Activated CD4-positive, alpha-beta T cell treated with anti-CD3 and anti-CD28 coated beads for 1 hour (primary cell): ENCODE measurements at places on chromosomes 11 and 22.

GRCh38 chr22:45201678-45202332 lies 38.1 kb downstream of the NUP50 start:
- DNase-seq: no peak

DNA sequence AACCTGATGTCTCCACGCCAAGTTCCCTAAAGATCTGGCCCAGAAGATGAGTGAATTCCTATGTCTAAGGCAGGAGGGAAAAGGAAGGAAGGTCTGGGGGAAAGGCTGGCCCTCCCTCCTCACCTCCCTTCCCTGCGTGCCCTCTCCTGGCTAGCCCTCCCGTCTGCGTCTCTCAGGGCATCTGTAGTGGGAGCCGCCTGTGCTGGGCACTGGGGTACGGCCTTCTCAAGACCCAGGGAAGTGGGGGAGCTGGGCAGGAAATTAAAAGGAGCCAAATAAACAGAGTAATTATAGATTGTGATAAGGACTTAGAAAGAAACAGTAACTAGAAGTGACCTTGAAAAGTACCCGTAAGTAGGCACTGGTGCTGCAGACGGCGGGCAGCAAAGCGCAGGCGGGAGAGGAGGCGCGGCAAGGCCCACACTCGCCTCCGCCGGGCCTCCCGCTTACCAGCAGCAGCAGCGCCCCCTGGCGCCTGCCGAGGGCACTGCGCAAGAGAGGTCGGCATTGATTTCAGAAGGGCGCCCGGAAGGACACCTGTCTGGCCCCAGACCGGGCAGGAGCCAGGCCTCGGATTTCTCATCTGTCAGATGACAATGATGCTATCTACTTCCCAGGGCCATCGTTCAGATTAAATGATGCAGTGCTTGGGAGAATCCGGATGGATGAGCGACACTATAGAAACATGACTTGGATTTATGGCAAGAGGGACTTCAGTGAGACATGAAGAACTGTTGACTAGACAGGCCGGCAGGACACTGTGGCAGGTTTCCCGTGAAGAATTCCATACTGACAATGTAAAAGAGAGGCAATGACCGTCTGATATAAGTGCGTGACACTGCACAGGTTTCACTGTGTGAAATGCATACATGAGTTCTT lies 7.3 kb downstream of the KCNJ1 start:
- peak; percentile 66 for DNase-seq

GRCh38 chr11:109735128-109735527 lies 313.1 kb downstream of the C11orf87 start:
- DNase-seq: no peak

DNA sequence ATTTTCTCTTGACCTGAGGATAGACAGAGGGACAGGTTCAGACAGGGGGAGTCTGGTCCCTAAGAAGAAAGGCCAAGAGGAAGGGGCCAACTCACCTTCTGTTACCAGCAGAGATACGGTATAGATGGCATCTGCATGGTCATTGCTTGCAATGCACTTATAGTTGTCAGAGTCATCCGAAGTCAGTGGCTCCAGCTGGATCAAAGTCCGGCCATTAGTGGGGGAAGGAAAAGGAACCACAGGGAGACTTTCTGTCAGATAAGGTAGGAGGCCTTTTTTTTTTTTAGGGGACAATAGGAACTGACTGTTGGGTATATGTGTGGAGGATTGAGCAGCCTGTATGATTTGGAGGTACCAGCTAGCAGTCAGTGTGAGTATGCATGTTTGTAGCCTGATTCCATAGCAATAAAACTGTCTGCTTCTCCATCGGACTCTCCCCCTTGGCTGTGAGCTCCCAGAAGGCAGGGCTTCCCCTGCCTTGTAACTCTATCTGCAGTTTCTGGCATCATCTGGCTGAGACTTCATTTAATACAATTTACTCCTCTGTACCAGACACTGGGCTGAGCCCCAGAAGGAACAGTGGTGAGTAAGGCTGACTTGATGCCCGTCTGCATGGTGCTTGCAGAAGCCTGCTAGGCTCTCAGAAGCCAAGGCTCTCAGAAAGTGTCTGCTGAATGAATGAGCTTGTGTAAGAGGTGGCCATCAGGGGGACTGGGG lies 5.7 kb downstream of the IGSF22 start:
- DNase-seq: no peak

GRCh38 chr11:126853732-126854131 lies 146.8 kb downstream of the KIRREL3 start:
- no peak for DNase-seq

DNA sequence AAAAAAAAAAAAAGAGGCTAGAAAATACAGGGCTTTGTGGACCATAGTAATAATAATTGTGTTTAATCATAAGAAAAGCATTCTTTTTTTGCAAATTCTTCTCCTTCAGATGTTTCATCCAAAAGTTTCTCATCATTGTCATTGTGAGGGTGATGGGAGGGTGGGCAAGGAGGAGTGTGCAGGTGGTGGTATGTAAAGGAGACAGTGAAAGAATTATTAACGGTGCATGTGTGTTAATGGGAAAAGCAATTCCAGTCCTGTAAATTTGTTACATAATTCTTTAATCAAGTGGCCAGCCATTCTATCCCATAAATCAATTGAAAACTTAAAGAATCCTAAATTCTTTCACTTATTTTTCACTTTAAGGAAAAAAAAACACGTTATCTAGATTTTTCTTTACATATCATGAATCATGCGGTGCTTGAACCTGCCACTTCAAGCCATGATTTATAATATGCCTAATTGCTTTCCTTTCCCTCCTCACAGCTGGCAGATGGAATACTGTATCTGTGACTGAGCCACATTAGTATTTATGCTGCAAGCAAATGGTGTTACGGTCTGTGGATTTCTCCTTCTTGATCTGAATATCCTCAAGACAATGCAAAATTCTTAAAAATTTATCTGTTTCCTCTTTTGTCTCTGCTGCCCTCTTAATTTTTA lies 318.5 kb downstream of the JRKL start:
- DNase-seq: no peak

GRCh38 chr11:29963796-29964195 lies 53.0 kb downstream of the KCNA4 start:
- DNase-seq: no peak

- no peak for DNase-seq
Observed at GRCh38 chr11:124748481-124749343, 3.3 kb downstream of the VSIG2 start.

GRCh38 chr11:69435161-69435986 lies 46.1 kb upstream of the LINC01488 start:
- DNase-seq: no peak

GRCh38 chr11:83272627-83273026 lies 13.5 kb downstream of the CCDC90B start:
- DNase-seq: no peak

- no peak for DNase-seq
Observed at GRCh38 chr11:73401924-73402833, 26.0 kb downstream of the RELT start.

GRCh38 chr11:6468712-6469495 lies 4.8 kb downstream of the TRIM3 start:
- DNase-seq: no peak

GRCh38 chr11:77073328-77074001 lies 6.7 kb downstream of the CAPN5 start:
- no peak for DNase-seq

DNA sequence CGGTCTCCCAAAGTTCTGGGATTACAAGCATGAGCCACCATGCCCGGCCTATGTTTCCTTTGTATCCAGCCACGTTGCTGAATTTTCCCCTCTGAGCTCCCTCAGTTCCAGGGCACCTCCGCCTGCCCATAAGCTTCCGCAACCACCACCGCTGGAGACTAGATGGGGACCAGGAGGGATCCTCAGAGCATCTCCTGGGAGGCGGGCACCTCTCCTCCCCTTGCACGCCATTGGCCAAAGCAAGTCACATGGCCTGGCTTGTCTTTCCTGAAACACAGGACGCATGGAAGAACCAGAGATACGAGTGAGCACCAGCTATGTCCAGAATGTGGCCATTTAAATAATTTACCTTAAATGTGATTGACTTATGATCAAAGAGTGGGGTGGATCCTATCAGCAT lies 388.3 kb downstream of the BRD1 start:
- no peak for DNase-seq

- DNase-seq: no peak
Observed at GRCh38 chr11:62124186-62125113, 639 bp downstream of the INCENP start.

- no peak for DNase-seq
Observed at GRCh38 chr11:43012606-43013005, 299.2 kb upstream of the API5 start.

DNA sequence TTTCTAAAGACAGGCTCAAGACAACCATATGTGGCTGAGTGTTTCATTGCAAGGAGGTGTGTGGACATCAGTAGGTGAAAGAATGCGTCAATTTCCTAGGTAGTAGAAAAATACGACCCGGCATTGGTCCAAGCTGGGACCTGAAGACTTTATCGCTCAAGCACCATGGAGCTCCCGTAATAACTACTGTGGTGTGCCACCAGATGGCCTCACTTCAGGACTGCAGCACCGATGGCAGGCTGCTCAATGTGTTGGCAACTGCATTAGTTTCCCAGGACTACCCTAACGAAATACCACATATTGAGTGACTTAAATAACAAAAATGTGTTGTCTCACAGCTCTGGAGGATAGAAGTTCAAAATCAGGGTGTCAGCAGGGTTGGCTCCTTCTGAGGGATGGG lies 72.4 kb upstream of the FAT3 start:
- DNase-seq: no peak

DNA sequence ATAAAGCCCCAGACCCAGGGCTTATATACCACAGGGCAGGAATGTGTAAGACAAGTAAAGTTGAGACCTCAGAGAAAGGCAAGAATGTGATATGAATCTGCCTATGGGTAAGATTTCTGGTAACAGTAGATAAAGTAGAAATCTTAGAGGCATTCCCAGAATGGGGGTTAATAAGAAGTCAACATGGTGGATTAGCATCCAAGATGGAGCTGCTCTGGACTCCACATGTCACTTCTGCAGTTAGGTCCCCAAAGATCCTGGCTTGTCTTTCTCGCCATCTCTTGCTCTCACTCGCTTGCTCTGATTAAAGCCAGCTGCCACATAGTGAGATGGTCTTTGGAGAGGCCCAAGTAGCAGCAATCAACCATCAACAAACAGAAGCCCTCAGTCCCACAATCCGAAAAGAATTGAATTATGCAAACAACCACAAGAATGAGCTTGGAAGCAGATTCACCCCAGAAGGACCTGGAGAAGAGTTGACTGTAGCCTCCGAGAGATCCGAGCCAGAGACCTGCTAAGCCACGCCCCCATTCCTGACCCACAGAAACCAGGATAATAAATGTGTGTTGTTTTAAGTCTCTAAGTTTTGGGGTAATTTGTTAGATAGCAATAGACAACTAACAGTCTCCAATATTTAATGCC lies 5.4 kb upstream of the C11orf86 start:
- no peak for DNase-seq

- no peak for DNase-seq
Observed at GRCh38 chr11:88158081-88158480, 17.2 kb downstream of the RAB38 start.

DNA sequence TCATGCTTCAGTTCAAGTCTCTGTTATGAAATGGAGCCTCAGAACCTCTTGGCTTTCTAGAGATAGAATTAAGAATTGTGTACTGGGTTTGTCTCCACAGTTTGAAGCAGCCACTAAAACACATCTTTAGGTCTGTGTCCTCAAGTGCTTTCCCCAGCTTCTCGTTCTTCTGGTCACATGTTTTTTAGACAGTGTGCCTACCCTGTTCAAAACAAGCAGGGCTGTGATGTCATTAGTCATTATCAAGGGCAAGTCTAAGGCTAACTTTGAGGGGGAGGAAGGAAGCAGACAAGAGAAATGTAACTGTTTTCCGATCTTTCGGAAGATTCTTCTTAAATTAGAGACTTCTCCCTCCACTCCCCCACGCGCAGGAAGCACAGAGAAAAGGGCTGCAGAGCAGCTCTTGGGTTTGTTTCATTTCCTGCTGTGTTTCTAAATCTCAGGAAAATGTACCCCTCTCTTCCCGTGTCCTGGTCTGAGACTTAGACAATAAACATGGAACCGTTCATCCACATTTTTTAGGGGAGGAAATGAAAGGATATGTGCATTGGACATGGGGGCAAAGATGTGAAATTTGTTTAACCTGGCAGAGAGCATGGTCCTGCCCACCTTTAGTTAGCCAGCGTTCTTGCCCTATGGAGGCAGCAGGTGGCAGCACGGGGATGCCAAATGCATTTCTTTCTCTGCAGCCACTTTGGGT lies 3.1 kb downstream of the AKIP1 start:
- no peak for DNase-seq

DNA sequence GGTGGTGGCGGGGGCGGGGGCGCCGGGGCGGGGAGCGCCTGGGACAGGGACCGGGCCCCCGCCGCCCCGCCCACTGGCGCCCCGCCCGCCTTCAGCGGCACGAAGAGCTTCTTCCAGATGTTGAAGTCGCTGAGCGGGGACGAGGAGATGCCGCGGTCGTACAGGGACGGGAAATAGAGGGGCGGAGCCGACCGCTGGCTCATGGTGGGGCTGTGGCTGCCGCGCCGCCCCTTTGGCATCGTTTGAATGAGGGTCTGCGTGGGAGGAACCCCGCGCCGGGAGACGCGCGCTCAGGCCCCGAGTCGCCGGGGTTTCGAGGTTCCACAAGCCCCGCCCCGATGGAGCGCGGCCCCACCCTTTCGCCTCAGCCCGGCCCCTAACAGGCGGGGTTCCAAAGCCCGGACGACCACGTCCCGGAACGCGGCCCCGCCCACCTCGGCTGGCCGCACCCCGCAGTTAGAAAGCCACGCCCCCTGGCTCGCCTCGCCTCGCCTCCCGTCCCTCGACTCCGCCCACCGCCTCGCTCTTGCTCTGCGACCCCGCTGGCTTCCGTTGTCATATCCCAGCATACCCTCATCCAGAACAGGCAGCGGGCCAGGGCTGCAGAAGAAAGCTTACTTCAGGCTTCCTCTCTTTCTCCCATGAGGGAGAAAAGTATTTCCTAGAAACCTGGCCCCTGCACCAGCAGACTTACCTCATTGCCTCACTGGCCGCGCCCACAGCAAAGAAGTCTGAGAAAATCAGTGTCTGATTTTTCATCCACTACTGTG lies at the start of gene C11orf91:
Gene C11orf91, minus strand, starts transcription at position 325 of the 770 bp plus-strand sequence. Its CDS starts 86 bp downstream, at position 239.
- peak; percentile 91 for DNase-seq

DNA sequence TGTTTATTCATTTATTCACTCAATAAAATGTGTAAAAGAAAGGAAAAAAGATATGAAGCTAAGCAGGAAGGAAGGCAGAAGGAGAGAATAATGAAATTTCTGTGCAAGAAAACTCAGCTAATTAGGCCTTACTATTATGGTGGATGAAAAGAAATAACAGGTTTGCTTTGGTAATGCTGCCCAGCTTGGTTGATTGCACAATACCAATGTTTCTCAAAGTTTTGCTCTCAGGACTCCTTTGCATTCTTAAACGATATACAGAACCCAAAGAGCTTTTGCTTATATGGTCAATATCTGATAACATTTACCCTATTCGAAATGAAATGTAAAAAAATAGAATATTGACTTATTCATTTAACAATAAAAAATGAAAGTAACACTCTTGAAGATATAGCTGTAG lies 7.3 kb upstream of the CTSC start:
- DNase-seq: no peak

DNA sequence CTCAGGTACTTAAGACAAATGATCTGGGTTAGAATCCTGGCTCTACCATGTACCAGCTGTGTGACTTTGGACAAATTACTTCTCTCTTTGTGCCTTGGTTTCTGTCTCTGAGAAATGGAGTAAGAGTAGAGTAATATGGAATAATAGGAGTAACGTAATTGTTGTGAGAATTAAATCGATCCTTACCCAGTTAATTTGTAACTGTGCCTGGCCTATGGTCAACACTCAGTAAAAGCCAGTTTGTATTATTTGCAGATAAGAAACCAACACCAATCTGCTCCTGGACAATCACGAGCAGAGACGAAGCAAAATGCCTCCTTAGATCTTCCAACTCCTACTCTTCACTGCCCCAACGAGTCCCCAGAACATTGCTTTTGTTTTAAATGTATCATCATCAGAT lies 266.7 kb downstream of the DCDC1 start:
- no peak for DNase-seq

- DNase-seq: peak; percentile 55
Observed at GRCh38 chr11:20363500-20364340, at the start of gene HTATIP2. Gene HTATIP2, plus strand, starts transcription at chr11:20363714. Its CDS starts 524 bp downstream, at chr11:20364238.
